ENCODE measurements at places on chromosomes 6 and 20.
A peak's percentile ranks its signal among the peaks of the same experiment; 100 is the strongest.

DNA sequence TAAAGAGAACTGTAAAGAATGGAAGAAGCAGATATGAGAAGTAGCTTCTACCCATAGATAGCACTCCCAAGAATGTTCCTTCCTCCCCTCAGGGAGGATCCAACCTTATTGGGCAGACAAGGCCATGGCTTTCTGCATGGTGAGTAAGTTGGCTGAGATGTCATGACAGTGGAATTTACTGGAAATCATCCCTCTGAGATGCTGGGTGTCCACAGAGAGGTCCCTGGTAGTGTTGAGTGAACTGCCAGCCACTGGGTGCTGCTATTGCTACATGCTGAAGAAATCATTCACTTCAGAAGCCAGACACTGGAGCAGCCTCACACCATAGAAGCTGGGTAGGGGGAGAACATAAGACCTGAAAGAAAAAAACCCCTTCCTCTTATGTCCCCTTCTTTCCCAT is 46.4 kb upstream of the FERMT1 start:
- DNase-seq: no peak

DNA sequence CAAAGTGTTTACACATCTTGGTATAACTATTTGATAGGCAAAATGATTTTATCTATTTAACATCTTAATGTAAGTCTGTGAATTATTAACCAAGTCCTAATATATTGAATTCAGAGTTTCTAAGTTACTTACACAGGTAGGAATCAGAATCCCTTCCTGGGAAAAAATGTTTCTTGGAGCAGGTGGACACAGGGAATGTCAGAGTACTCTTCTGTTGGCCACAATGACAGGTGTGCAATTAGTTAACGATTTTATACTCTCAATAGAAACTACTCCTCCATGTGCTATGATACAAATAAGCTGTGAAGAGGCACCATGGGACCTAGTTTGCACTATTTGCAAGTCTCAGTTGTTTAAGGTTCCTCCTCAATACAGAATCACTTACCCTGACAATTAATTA is 821 bp upstream of the TAAR5 start:
- no peak for DNase-seq

- peak; percentile 49 for DNase-seq
These were observed 60.2 kb upstream of the RALY start for GRCh38 chr20:33933469-33933909.

DNA sequence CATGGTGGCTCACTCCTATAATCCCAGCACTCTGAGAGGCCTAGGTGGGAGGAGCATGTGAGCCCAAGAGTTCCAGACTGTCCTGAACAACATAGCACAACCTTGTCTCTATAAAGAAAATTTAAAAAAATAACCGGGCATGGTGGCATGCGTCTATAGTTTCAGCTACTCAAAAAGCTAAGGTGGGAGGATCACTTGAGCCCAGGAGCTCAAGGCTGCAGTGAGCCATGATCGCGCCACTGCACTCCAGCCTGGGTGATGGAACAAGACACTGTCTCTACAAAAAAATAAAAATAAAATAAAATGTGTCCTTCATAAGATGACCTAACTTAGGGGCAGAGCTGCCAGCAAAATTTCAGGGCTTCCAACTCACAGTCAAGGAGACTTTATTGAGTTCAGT is 12.6 kb downstream of the ID4 start:
- no peak for DNase-seq

DNA sequence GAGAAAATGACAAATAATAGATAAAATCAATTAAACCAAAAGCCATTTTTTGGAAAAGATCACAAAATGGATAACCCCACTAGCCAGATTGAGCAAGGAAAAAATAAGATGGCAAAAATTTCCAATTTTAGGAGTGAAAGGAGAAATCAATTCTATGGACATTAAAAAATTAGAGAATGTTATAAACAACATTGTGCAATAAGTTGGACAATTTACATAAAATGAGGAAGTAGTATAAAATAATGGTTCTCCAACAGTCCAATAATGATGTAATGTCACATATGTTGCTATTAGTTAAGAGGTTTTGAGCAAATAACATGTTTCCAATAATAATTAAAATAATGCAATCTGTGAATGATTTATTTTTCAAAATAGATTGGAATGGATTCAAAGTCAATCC is 3.1 kb upstream of the SNAP91 start:
- DNase-seq: no peak

DNA sequence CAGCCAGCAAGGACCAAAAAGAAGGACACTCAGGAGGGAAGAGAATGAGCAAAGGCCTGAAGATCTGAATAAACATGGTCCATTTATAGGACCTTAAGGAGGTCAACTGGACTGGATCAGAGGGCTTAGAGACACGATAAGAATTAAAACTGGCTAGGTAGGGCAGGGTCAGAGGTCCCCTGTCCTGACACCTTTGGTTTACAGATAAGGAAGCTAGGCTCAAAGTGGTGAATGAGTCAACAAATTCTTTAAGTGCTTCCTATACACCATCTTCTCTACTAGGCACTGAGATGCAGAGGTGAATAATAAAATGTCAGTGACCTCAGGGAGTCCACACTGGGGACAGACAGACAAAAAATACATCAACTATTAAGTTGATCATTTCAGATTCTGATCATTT is 70.3 kb downstream of the HIVEP2 start:
- DNase-seq: no peak

DNA sequence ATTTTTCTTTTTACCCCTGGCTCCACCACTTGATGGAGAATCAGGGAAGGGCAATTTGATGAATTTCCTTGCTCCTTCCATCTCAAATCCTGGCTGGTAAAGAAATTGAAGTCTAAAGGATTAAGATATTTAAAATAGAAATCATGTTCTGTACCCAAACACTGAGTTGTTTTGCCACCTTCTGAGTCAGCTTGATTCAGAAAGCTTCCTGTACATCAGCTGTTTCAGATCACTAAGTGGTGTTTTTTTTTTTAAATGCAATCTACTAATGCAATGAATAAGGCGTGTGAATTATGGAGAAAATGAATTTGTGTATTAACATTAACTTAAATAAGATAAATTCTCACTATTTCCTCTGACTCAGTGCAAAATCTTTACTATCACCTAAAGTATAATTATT is 11.5 kb upstream of the POPDC3 start:
- no peak for DNase-seq

GRCh38 chr6:36248980-36249379 is 20.9 kb upstream of the PNPLA1 start:
- DNase-seq: no peak

- DNase-seq: no peak
These were observed 25.4 kb upstream of the SYNJ2 start for GRCh38 chr6:157956171-157956730.

DNA sequence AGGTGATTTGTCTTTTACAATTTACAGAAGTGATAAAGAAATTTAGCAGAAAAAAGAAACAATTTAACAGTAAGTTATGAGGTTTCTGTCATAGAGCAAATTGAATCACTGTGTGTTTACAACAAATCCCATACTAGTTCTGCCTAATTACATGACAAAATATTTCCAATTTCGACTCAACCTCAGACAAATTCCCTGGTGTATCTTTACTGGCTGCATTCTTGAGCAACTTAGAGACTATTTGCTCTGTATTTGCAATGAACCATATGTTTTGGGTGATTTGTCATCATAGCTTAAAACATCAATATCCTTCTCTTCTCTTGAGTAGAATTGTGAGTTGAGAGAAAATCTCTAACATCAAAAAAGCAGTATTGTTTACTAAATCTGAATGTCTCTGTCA is 128.7 kb downstream of the SIM1 start:
- DNase-seq: no peak

DNA sequence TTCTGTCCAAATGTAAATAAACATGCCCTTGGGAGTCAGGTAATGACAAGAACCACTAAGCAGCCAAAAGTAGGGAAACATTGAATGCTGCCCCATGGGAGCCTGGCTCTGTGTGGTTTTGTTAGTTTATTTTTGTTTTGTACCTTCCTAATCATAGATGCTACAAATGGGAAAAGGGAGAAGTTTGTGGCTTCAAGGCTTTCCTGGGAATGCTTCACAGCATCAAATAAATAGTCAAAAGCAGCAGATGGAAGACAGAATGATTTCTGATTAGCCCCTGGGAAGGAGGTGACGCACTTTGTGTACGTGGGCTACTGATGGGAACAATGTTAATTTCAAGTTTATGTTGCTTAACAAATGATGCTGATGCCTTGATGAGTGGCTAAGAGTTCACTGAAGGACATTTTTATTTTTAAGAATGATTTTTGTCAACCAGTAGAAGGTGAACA is 532.7 kb downstream of the BCKDHB start:
- no peak for DNase-seq

DNA sequence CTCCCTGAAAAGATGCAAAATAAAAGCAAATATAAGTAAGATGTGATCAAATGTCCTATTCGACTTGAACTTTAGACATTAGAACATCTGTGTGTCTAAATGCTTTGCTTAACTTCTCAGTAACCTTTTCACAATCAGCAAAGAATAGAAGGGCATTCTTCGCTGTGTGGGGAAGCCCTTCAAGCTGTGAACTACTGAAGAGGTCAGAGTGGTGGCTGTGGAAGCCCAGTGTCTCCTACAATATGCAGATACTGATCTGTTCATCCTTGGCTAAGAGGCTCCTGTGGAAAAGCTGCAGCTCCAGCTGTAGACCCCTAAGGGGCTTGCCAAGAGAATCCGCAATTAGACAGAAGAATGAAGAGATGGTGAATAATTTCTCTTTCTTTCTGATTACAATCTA is 400.3 kb upstream of the SASH1 start:
- DNase-seq: no peak

- DNase-seq: no peak
These were observed 76.5 kb downstream of the GJA10 start for GRCh38 chr6:89970609-89971337.

GRCh38 chr20:17161673-17162481 is 65.0 kb upstream of the PCSK2 start:
- DNase-seq: no peak

GRCh38 chr6:21133901-21134300 is 459.6 kb upstream of the SOX4 start:
- no peak for DNase-seq

- no peak for DNase-seq
These were observed 371.1 kb downstream of the FARS2 start for GRCh38 chr6:5632348-5632935.

GRCh38 chr6:3911614-3912336 is 62.6 kb downstream of the FAM50B start:
- no peak for DNase-seq

- no peak for DNase-seq
These were observed 27.1 kb upstream of the FABP7 start for GRCh38 chr6:122752459-122752858.

DNA sequence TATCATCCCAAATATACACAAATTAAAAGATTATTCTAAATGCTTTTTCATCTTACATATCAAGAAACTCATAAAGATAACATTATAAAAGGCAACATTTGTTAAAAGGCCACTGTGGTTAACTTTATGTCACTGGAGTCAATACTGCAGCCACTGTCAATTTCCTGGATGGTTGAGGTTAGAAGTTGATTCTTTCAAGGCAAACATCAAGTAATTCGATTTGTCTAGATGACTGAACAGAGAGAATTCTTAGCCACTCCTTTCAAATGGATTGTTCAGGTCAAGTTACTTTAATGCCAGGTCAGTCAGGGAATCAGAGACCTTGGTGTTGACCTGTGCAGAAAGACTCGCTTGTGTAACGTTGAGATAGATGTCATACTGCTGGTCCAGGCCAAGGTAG is 44.4 kb upstream of the SIM1 start:
- no peak for DNase-seq

- DNase-seq: no peak
These were observed 520.9 kb downstream of the HTR1B start for GRCh38 chr6:76942203-76942966.

DNA sequence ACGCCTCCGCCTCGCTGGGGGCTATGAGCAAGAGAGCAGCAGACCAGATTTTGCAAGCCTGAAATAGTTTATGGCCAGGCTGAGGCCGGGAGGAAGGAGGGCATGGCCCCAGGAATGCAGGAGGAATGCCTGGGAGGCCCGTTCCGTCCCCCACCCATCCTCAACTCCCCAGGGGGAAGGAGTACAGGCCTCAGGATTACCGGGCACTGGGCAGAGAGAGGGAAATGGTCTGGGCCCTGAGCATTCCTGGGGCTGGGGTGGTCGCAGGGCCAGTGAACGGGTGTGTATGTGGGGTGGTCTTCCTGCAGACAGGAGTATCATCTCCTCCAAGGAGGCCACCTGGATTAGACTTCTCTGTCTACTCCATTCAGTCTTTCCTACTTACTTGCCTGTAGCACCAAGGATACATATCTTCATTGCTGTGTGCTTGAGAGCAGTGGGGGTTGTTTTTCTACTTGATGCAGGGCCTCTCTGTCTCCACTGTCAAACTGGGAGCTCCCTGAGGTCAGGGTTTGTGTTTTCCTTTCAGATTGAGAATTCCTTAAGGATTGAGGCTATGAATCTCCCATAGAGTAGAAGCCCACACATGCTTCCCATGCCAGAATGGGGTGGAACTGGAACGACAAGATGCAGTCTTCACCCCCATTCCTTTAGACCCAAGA is 81.3 kb downstream of the VEGFA start:
- no peak for DNase-seq

DNA sequence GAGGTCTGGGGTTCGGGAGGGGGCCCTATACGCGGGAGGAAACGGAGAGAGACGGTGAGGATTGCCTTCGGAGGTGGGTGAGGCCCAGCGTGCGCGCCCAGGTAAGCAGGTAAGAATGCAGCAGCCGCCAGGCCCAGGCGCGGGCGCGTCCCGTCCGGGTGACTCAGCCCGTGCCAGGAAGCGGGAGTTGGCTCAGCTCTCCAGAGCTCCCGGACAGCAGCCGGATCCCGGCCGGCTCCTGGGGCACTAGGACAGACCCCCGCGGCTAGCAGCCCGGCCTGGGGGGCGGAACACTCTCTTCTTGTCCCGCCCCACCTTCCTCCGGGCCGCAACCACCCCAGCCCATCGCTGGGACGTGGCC is 1.5 kb upstream of the MDFI start:
- peak; percentile 10 for DNase-seq

All from activated naive CD4-positive, alpha-beta T cell treated with anti-CD3 and anti-CD28 coated beads, Interleukin-2, amount 50 U/mL, for 16 hours (primary cell).